Aortic smooth muscle cell (primary cell): ENCODE measurements at places on chromosomes 4 and X. TPM values are rescaled to one million over a fixed set of nuclear protein-coding genes. Genes with fewer than 3 reads are reported as not detected.

IKBKG gene
- 13.6 and 13.8 TPM in 2 replicates for total RNA-seq

XG gene
- total RNA-seq = 11.5 and 16.7 TPM in 2 replicates

PQBP1 gene
- 63.0 and 96.7 TPM in 2 replicates for total RNA-seq

PABPC1L2A gene
- not detected in 2 replicates for total RNA-seq

HS6ST2 gene
- total RNA-seq = 0.06 and 0.13 TPM in 2 replicates

RBM46 gene
- under 0.01 TPM in 1 of 2 replicates, not detected in the other for total RNA-seq

ATP2B3 gene
- total RNA-seq = not detected in 2 replicates

IQCM gene
- total RNA-seq = not detected in 2 replicates

FAM241A gene
- 1.6 TPM in 2 replicates for total RNA-seq

LRRC66 gene
- total RNA-seq = 0.53 and 0.56 TPM in 2 replicates

TMEM35A gene
- 7.1 and 12.0 TPM in 2 replicates for total RNA-seq

FGF2 gene
- total RNA-seq = 33.0 and 44.7 TPM in 2 replicates

RADX gene
- 0.92 and 1.1 TPM in 2 replicates for total RNA-seq

WDFY3 gene
- total RNA-seq = 58.9 and 73.8 TPM in 2 replicates

IL2 gene
- not detected in 2 replicates for total RNA-seq

VEGFC gene
- total RNA-seq = 42.1 and 44.5 TPM in 2 replicates

VCX gene
- not detected in 2 replicates for total RNA-seq

ARR3 gene
- not detected in 2 replicates for total RNA-seq

GLOD5 gene
- total RNA-seq = not detected in 2 replicates

BGN gene
- 56.3 and 168 TPM in 2 replicates for total RNA-seq

UGT8 gene
- 0.06 TPM in 1 of 2 replicates, not detected in the other for total RNA-seq

LAMP2 gene
- 147 and 170 TPM in 2 replicates for total RNA-seq

DDX53 gene
- total RNA-seq = not detected in 2 replicates

USP26 gene
- not detected in 2 replicates for total RNA-seq

CXCL6 gene
- 0.26 and 0.56 TPM in 2 replicates for total RNA-seq

ADH1C gene
- total RNA-seq = 0.92 and 1.1 TPM in 2 replicates

NIPAL1 gene
- total RNA-seq = 0.13 and 0.25 TPM in 2 replicates

SHISA3 gene
- 22.0 and 37.5 TPM in 2 replicates for total RNA-seq

PRDM8 gene
- 0.79 and 0.87 TPM in 2 replicates for total RNA-seq

TREX2 gene
- total RNA-seq = 3.5 and 4.9 TPM in 2 replicates

REPS2 gene
- total RNA-seq = 0.37 and 0.40 TPM in 2 replicates

CSN1S1 gene
- total RNA-seq = not detected in 2 replicates
